Tibial nerve (tissue), 4 donors: ENCODE measurements at places on chromosomes 7 and 10. TPM values are rescaled to one million over a fixed set of nuclear protein-coding genes. Genes with fewer than 3 reads are reported as not detected.

DNA sequence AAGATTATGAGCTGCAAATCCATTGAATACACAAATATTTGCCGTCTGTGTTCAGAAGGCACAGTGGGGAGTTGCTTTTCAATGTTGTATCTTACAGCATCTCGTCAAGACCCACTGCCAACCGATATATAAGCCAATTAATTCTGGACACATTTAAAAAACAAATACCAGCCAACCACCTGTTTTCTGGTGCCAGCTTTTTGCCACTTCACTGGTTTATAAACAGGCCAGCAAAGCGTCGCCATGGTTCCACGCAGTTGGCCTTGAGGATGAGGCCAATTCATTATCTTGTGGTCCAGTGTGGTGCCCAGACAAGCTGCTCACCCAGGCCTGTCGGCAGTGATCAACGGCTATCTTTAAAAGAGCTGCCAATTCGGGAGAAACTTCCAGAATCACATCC is 321.0 kb downstream of the TCERG1L start:
- no peak for DNase-seq

Gene PPP1R3A
- total RNA-seq = not detected

DNA sequence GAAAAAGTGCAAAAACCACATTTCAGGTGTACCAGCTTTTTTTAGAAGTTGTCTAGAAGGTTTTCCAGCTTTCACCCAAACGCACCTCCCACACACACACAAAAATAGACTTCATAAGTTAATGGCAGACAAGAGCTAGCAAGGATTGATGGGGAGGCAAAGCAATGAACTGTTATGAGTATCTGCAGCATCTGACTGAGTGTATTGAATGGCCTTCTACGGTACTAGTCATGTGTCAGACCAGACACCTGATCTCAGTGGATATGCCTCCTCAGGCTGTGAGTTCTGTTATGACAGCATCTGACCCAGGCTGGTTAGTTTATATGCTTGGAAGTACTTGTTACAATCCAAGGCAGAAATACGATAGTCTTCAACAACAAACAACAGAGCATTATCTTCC is 406.1 kb upstream of the AUTS2 start:
- no peak for DNase-seq

DNA sequence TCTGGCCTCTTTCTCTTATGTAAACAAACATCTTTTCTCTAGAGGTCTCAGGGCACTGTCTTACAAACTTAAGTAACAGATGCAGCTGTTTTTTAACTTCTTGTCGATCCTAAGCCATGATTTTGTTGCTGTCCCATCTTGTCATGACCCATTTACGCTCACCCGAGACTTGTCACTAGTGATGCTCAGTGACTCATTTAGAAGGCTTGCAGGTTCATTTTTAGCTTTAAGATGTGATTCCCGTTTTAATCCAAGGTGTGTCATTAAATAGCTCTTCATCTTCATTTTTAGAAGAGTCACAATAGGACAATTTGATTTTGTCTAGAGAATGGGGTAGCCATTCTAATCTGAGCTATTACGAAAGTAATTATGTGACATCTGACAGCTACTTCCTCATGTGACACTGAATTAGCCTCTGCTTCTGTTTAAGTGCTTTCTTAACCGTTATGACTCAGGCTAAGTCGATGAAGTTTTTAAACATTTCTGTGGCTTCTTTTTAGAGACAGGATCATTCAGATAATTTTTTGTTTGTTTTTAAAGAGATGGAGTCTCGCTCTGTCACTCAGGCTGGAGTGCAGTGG is 42.7 kb downstream of the SPDYE5 start:
- DNase-seq = no peak

DNA sequence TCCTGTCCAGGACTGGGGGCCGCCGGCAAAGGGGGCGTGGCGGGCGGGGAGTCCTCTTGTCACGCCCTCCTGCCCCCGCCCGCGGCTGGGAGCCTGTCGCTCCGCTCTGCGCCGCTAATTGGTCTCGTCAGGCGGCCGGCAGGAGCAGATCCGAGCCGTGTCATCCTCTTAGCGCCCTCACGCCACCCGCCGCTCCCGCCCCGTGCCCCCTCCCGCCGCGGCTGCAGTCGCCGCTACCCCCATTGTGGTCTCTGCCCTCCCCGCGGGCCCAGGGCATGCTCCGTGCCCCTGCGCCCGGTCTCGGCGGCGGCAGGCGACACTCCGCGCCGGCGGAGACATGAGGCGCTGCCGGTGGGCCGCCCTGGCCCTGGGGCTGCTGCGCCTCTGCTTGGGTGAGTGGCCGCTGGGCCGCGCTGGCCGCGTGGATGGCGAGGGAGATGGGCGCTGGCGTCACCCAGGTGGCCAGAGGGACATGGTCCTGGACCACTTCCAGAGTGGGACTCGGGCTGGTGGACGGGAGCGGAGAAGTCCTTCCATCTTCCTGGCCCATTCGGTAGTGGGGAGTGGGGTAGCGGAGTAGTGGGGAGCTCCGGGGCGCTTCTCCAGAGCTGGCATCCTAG is at the start of gene CDHR1:
CDHR1 (plus strand) TSS at position 114 of the 620 bp plus-strand sequence; CDS start at position 338, 224 bp downstream.
- DNase-seq = no peak
